Renal cortical epithelial cell (primary cell): ENCODE measurements at places on chromosomes 5 and 9.

- no peak for DNase-seq
These were observed 7.8 kb upstream of the SMIM32 start for GRCh38 chr5:136200761-136201160.

DNA sequence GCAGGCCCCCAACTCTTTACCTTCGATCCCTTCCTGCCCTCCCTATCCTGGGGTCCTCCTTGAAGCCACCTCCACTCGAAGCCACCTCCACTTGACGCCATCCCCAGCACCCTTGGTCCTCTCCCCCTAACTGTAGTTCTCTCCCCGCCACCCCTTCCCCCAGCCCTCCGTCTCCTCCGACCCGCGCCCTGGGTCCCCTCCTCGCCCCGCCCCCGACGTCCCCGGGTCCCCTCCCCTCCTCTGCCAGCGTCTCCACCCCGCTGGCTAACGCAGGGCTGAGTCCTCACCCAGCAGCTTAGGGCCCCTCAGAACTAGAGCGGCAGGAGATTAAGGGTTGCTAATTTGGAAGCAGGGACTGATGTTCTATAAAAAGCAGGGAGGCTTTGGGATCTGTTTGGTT is 30.6 kb upstream of the ANKRD33B start:
- no peak for DNase-seq

GRCh38 chr9:18208166-18209059 is 265.5 kb upstream of the ADAMTSL1 start:
- DNase-seq, result peak; percentile 56

- no peak for DNase-seq
These were observed 53.9 kb upstream of the HMHB1 start for GRCh38 chr5:143758015-143758414.

- no peak for DNase-seq
These were observed 10.6 kb downstream of the PLEKHG4B start for GRCh38 chr5:102411-103043.

- no peak for DNase-seq
These were observed 92.2 kb upstream of the SARDH start for GRCh38 chr9:133830310-133830709.

- DNase-seq, result no peak
These were observed 2054.2 kb downstream of the MAT2B start for GRCh38 chr5:165559645-165560044.

DNA sequence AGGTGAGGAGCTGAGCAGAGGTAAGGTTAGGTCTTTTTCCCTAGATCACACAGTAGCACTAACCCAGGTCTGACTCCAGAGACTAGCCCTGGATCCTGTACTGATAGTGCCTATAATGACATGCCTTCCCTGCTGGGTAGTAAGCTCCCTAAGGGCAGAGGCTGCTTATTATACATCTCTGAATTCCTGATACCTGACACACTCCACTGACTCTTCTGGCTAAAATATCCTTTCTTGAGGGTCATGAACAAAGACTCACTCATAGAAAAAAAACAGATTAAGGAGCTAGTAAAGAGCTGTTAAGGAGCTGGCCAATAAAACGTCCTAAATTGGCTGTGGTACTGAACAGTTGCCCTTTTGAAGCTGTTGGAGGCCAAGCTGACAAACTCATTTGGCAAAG is 149.0 kb upstream of the ITGA1 start:
- DNase-seq, result no peak

DNA sequence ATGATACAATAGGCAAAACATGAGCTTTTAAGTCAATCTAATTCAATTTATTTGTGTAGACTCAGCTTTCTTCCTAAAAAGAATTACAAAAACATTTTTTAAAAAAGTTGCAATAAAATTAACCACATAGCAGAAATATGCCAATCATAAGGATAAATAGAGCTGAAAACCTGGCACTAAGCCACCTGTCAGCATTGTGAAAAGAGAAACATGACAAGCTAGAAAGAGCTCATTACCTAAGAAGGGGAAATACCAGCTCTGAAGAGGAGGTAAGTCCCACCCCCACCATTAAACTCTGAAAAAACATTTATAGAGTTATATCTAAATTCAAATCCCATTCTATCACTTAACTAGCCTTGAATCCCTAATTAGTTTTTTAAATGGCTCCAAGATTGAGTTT is 372.9 kb downstream of the OSTF1 start:
- DNase-seq, result no peak

GRCh38 chr9:123528501-123528900 is 172.5 kb downstream of the CRB2 start:
- DNase-seq, result no peak

GRCh38 chr5:11148810-11149539 is 387.9 kb upstream of the DAP start:
- peak; percentile 36 for DNase-seq

DNA sequence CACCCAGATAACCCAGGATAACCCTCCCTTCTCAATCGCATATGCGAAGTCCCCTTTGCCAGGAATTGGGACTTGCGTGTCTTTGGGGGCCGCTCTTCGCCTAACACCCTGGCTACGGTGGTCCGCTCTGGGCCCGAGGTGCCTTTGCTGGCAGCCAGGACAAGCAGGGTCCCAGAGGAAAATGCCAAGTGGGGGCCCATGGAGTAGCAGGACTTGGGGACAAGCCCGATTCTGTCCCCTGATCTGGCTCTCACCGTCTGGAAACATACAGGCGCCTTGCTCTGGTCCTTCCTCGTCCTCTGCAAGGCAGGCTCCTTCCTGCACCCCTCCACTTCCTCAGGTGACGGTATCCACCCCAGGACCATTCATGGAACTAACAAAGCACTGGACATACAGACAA is 78.1 kb upstream of the UNC5A start:
- DNase-seq, result no peak

DNA sequence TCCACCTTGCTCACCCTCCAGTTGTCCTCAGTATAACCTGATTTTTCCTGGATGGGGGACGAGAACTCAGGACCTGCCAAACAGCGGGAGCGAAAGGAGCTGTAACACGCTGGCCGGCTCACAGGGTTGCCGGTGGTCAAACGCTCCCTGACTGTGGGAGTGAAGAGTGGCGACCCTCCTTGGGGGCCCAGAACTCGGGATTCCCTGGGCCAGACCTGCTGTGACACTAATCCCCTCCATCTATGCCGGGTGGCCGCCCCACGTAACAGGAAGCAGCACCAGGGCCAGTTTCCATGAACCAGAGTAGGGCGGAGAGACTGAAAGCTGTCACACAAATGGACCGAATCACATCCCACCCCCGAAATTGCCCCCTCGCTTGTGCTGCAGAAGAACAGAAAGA is 1809.2 kb upstream of the ACO1 start:
- DNase-seq, result no peak
